ENCODE measurements at places on chromosomes 5 and 9. TPM values are rescaled to one million over a fixed set of nuclear protein-coding genes. Genes with fewer than 3 reads are reported as not detected.
A peak's percentile ranks its signal among the peaks of the same experiment; 100 is the strongest.

Gene SPATA31E1
- total RNA-seq, result not detected

Gene ZNF608
- 15.1 TPM for total RNA-seq

Gene HRCT1
- total RNA-seq, result 1.7 TPM

Gene F12
- 0.56 TPM for total RNA-seq

GRCh38 chr5:83401122-83401731 is 70.3 kb upstream of the VCAN start:
- peak; percentile 38 for DNase-seq

DNA sequence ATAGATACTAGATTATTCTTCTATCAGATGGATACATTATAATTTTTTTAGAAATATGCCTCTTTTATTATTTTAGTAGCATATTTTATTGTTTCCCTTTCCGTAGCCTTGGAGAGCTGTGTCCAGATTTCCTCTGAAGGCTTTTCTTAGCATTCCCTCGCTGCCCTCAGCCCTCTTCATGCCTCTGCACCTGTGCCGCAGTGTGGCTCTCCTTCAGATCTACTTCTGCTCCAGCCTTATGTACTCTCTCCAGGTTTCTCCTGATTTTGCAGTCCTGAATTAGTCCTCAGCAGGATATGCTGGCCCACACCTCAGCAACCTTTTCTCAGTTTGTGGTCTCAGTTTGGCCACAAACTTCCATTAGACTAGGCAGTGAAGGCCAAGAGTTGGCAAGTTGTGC is 1052.0 kb downstream of the TAF11L14 start:
- DNase-seq, result no peak

DNA sequence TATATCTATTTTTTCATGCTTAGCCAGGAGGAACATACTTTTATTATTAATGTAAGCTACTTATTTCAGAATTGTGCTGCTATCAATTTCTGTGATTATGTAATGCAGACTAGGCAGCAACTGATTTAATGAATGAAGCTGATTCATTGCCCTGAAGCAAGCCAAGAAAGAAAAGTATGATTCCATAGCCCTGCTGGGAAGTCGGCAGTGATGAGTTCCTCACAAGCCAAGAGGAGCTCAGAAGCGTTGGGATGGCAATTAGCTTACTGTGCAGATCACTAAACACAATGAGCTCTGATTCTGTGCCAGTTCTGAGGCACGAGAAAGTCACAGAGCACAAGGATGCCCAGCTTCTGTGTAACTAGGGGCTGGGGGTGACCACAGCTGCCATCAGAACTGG is 254.3 kb upstream of the KLF9 start:
- DNase-seq, result no peak

- peak; percentile 94 for DNase-seq
Measured at GRCh38 chr5:151739939-151740335, 18.5 kb downstream of the ATOX1 start.

GRCh38 chr5:6858419-6858818 is 145.2 kb downstream of the TENT4A start:
- no peak for DNase-seq

DNA sequence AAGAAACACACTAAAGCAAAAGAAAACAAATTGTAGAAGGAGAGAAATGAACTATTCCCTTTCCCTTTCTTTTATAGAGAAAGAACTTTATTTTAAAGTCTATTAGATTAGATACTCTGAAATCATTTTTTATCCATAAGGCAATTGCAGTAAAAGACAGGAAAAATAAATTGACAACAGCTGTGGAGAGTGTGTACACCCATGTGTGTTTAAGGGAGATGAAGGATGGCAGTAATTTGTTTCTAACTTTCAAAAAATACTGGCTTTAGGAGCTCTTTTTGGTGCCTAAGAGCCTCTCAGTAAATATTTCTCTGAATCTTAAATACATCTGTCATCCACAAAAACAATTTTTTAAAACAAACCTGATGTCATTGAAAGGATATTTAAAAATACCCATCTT is 18.3 kb upstream of the ARL14EPL start:
- DNase-seq, result no peak

DNA sequence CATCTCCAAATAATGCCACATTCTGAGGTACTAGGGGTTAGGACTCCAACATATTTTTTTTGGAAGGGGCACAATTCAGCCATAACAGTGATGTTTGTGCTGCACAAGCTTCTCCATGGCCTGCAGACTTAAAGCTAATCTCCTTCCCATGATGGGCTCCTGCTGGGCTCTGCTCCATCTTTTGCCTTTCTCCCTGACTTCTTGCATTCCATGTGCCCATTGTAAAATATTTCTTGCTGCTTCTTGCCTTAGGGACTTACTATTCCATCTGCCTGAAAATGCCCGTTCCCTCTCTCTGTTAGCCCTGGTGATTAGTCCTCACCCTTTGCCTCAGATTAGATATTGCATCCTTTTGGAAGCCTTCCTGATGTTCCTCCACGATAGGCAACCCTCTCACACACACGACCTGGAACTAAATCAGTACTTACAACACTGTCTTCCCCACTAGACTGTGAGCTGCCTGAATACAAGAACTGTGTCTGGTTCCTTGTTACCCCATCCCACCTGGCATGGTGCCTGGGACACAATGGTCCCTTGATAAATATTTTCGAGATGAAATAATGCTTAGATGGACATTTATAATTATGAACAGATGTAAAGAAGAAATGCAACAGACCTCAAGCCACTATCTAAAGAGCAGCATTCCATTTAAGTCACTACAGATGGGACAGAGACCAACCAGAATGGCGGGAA is 33.5 kb downstream of the OR1J1 start:
- DNase-seq, result peak; percentile 84

- DNase-seq, result no peak
Measured at GRCh38 chr5:84599964-84600363, 215.3 kb upstream of the EDIL3 start.

DNA sequence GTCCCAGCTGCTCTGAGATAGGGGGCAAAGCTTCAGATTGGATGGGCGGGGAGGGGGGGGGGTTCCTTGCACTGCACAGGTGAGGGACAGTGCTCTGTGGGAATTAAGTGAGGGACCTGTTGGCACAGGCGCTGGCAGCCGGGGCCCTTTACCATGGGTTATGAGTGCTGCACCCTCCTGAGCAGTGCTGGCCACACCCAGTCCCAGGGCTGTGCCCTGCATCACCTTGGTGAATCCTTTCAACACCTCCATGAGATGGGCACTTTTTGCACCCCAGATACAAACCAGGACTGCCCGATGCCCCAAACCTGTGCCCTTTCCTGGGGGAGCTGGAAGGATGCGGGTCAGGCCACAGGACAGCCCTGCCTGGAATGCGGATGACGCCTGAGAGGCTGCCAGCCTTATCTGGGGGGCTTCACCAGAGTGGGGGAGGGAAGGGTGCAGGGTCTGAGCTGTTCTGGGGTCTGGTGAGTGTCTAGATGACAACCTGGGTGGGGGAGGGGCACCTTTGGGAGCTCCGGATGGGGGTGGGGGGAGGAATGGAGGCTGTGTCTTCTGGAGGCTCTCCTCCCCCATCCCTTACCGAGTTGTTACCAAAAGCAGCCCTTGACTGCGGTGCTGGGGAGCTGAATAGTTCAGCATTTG is 5.2 kb downstream of the CRB2 start:
- no peak for DNase-seq

DNA sequence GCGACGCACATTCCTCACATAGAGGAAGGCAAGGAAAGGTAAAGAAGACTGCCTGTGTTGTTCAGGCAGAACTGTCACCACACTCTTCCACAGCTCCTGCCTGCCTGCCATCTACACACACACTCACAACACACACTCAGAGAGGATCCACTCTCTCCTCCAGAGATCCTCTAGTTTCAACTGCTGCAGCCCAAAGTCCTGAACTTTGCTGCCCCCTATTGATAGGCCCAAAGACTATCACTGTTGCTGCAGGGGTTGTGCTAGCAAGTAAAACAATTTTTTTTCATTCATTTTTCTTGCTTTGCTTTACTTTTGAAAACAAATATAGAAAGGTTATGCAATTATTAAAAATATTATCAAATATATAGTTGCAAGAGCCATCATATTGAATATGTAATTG is 5.9 kb upstream of the CFAP90 start:
- peak; percentile 28 for DNase-seq

Measured in IMR-90 (cell line).